Cerebellum (tissue), 4 donors: ENCODE measurements at places on chromosomes 5 and 9. TPM values are rescaled to one million over a fixed set of nuclear protein-coding genes. Genes with fewer than 3 reads are reported as not detected.

DNA sequence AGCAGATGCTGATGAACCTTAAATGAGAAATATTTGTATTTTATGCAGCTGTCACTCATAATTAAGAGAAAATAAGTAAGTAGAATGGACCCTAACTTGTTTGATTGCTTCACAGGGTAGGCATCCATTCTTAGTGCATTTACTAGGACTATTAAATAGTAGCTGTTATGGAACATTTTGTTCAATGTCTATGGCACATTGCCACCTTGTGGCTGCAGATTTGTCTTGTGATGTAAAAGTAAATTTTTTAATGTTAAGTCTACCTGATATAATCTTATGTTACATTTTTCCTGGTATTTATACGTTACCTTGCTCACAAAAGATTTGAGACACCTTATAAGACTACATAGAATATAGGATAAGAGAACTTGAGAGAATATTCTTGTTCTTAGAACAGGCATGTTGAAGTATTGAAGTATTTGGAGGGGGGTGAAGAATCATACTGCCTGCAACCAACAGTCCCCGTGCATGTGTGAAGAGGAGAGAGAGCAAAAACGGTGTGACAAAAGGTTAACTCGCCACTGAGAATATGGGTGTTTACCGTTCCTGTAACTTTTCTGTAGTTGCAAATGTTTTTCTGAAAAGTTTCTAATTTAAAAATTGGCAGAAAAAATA lies 161.1 kb downstream of the MAST4 start:
- peak; percentile 2 for DNase-seq

The MOB3B gene
- 5.6 TPM for total RNA-seq

DNA sequence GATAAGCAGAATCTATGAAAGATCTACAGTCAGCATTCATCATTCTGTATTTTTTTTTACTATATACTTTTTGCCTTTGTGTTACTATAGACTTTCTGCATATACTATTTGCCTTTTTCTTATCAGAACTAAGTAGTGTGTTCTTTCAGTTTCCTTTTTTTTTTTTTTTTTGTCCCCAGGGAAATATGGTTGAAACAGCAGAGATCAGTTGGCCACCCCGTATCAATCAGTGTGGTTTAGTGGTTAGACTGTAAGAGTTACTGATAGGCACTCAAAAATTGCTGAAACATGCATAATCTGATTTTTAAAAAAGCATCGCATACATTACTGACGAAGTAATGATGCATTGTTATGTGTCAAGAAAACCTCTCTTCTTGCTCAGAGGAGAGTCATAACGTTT lies 990.8 kb upstream of the EDIL3 start:
- DNase-seq: no peak

DNA sequence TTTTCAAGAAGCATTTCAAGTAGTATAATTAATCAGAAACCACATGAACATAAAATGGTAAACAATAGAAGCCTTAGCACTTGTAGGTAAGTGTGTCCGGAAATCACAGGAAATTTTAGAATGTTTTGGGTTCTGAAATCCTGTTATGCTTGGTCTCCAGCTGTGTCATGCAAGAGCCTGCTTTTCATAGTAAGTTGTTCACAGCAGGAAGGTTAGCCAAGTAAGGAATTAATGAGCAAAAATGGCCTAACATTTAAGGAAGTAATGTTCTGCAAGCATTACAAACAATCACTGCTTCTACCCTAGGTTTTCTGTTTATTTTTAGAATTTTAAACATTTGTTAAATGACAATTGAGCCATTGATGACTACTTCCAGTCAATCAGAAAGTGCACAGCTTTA lies 669.5 kb downstream of the SLCO4C1 start:
- DNase-seq: no peak

The NPR3 gene
- 3.6 TPM for total RNA-seq

The HSDL2 gene
- 25.7 TPM for total RNA-seq

The HEMGN gene
- 2.7 TPM for total RNA-seq

DNA sequence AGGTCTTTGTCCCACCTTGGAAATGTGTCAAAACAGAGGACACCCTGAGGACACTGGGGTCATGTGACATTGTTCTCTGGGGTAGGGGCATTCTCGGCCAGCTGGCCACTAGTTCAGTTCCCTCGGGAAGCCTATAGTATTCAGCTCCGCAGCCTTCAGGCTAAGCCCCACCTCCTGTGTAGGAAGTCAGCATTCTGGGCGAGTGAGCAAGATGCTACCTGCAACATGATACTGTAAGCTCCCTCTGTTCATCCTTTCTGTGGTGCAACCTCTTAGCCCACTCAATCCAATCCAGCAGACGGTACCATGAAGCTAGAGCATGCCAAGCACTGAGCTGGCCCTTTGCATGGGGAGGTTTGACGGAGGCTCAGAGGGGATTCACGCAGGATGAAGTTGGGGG lies 5.3 kb downstream of the NTNG2 start:
- DNase-seq: no peak

GRCh38 chr5:16510098-16510497 lies 44.5 kb upstream of the ZNF622 start:
- DNase-seq: no peak

The COL27A1 gene
- total RNA-seq: 15.5 TPM

The PCDHB2 gene
- 16.0 TPM for total RNA-seq

DNA sequence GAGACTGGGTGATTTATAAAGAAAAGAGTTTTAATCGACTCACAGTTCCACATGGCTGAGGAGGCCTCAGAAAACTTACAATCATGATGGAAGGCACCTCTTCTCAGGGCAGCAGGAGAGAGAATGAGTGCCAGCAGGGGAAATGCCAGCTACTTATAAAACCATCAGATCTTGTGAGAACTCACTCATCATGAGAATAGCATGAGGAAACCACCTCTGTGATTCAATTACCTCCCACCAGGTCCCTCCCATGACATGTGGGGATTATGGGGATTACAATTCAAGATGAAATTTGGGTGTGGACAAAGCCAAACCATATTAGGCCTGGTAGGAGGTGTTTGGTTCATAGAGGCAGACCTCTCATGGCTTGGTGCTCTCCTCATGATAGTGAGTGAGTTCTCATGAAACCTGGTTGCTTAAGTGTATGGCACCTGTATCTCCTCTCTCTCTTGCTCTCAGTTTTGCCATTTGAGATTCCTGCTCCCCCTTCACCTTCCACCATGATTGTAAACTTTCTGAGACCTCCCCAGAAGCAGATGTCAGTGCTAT lies 39.8 kb downstream of the GAPT start:
- no peak for DNase-seq

The NIPAL4 gene
- total RNA-seq: not detected

The IFNA2 gene
- total RNA-seq: not detected

The GPX3 gene
- 2.6 TPM for total RNA-seq

The AGGF1 gene
- 32.4 TPM for total RNA-seq

The KIF24 gene
- total RNA-seq: 5.9 TPM

The CCDC180 gene
- total RNA-seq: 14.2 TPM

DNA sequence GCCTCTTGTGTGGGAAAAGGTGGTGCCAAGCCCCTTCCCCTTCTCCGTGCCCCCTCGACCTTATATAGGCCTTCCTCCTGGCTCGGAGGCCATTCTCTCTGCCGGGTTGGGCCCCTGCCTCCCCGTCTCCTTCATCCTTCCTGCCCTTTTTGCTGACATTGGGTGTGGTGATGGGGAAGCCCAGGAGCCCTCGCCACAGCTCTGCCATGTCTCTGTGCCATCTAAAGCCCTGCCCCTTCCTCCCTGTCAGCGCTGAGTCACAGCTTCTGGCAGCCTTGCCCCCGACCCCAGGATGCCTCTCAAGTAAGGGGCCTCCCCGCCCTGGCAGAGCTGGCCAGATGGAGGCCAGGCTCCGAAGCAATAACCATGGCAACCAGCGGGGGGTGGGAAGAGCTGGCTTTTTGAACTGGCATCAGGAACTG lies 30.4 kb downstream of the JADE2 start:
- peak; percentile 84 for DNase-seq

- DNase-seq: peak; percentile 30
Measured at GRCh38 chr5:131983244-131983771, 28.1 kb downstream of the ACSL6 start.

The FBN2 gene
- total RNA-seq: 20.1 TPM

GRCh38 chr9:30996761-30997160 lies 1387.7 kb upstream of the ACO1 start:
- no peak for DNase-seq

- DNase-seq: no peak
Measured at GRCh38 chr9:99146574-99146973, 41.7 kb downstream of the TGFBR1 start.

GRCh38 chr9:134666831-134667230 lies 25.2 kb downstream of the COL5A1 start:
- no peak for DNase-seq

DNA sequence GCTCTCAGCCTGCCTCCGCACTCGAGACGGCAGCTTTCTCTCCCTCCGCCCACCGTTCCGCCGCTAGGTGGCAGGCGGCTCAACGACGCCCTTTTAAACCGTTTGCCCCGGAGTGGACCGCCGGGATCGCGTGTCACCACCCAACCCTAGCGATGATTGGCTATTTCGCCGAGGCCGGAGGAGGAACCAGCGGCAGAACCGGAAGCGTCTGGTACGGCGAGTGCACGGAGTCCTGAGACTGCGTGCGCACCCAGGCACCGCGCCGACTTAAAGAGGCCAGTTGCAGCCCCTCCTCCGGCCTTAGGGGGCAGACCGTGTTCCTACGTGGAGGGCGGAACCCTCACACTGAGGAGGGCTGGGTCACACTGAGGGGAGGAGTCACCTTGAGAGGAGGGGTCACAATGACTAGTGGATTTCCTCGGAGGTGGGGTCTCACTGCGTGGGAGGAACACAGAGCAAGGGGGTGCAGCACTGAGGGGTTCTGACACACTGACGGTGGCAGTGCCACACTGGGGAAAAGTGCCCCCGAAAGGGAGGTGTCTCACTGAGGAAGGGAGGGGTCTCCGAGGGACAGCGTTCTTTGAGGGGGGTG lies 980 bp upstream of the TESK1 start:
- peak; percentile 99 for DNase-seq

DNA sequence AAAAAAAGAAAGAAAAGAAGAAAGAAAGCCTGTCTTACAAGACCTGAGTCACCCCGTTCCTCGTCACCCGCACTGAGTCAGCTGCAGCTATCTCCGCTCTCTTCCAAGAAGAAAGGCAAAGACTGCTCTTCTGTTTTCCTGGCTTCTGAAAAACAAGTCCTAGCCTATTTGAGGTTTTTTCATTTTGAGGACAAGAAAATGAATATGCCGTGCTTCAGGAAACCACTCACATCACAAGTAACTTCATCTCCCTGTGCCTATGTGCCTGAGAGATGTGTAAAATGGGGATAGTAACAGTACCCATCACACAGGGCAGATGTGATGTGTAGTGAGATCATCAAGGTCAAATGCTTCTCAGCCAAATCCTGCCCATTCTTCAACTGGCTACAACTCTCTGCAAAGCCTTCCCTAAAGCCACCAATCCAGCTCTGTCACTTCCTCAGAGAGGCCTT lies 78.4 kb downstream of the GLDC start:
- DNase-seq: no peak

GRCh38 chr9:136787690-136788400 lies 3.3 kb upstream of the TMEM141 start:
- peak; percentile 74 for DNase-seq

The ST8SIA4 gene
- total RNA-seq: 36.2 TPM
